Fibroblast of the aortic adventitia (primary cell): ENCODE measurements at places on chromosomes 13 and 19.

DNA sequence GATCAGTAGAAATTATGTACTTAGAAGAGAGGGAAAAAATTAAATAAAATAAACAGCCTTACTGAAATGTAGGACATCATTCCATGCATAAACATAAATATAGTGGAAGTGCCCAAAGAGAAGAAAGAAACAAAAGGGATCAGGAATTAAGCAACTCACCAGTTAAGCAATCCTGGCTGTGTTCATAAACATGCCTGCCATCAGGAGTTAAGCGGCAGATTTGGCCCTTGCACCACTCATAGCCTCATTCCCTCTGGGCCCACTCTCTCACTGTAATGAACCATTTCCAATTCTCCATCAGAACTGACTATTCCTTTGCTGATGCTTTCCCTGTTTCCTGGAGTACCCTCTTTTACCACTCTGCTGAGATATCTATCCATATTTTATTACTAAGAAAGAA, 281.4 kb downstream of the LHFPL6 start:
- peak; percentile 73 for DNase-seq

- no peak for DNase-seq
Observed at GRCh38 chr13:24734950-24735349, 29.0 kb upstream of the RNF17 start.

DNA sequence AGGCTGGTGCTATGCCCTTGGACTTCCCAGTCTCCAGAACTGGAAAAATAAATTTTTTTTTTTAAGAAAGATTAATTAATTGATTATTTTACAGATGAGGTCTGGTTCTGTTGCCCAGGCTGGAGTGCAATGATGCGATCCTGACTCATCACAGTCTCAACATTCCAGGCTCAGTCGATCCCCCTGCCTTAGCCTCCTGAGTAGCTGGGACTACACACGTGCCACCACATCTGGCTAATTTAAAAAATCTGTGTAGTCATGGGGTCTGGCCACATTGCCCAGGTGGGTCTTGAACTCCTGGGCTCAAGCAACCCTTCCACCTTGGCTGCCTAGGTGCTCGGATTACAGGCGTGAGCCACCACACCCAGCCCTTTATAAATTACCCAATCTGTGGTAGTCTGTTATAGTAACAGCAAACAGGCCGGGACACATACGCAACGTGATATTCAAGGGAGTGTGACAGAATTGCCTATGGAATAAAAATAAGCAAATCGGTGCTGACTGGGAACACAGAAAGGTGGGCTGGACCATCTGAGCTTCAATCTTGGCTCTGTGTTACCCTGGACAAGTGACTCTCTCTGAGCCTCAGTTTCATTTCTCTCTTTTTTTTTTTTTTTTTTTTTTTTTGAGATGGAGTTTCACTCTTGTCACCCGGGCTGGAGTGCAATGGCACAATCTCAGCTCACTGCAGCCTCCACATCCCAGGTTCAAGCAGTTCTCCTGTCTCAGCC, 42.8 kb downstream of the PIN1 start:
- peak; percentile 6 for DNase-seq

DNA sequence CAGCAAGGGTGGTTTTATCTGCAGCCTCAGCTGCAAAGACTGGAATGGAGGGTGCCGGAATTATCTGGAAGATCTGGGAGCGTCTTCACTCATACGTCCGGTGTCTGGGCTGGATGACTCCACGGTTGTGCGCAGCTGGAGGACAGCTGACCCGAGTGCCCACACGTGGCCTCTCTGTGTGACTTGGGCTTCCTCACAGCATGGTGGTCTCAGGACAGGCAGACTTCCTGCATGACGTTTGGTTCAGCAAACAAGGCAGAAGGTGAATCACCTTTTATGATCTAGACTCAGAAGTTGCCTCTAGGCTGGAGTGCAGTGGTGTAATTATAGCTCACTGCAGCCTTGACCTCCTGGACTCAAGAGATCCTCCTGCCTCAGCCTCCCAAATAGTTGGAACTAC, 33.2 kb downstream of the CACNG6 start:
- no peak for DNase-seq

DNA sequence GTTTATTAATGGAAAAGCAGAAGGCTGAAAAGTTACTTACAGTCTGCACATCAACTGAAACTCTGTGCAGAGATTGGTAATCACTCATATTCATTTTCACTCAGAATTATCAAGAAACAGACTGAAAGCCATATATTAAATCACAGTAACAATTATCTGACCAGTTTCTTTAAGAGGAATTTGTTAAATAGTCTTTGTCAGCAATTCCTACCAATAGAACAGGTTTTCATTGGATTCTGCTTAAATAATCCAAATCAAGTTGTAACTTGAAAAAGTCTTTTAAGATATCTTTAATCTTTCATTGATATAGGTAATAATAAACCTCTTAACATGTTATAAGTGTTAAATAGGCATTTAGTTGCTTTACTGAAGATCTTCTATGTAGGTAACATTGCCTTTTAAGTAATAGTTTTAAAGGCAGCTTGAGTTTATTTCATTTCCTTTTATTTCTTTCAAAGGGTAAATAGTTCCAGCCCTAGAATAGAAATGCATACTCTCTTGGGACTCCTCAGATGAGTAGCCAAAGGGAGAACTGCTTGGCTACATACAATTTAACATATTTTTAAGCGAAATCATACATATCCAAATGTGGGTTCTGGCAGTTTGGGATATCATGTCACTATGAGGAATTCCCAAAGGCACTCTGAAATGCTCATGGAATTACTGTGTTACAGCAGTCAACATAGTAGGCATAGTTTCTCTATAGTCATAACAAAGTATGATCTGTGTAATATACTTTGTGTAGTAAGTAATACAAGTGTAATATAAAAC, 326.0 kb upstream of the SPRY2 start:
- DNase-seq, result peak; percentile 91

GRCh38 chr19:38831142-38831605, 420 bp downstream of the ECH1 start:
- peak; percentile 81 for DNase-seq

- no peak for DNase-seq
Observed at GRCh38 chr19:58204566-58204965, 21.7 kb downstream of the ZNF274 start.

DNA sequence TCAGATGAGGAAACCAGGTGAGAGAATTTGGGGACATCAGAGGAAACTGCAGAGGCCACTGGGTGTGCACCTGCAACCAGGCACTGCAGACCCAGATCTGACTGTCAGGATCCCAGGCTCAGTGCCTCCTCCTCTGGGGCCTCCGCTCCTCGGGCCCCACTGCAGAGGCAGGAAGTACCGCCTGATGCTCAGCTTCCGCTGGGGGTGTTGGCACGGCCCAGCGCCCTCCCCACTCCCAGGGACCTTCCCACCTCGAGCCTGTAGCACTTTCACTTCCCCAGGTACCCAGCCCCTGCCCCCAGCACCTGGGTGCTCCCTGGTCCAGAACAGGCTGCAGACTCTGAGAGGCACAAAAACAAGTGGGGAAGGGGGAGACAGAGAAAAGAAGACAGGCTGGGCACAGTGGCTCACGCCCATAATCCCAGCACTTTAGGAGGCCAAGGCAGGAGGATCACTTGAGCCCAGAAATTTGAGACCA, 1.4 kb upstream of the CD37 start:
- DNase-seq, result no peak

- DNase-seq, result no peak
Observed at GRCh38 chr13:87709947-87710346, 38.8 kb downstream of the SLITRK5 start.

- no peak for DNase-seq
Observed at GRCh38 chr13:42394711-42395085, 122.7 kb downstream of the AKAP11 start.

GRCh38 chr19:58033741-58034476, at the start of gene ZSCAN1:
Gene ZSCAN1, plus strand, starts transcription at chr19:58034025. Its CDS starts 3,812 bp downstream, at chr19:58037837.
- peak; percentile 14 for DNase-seq

DNA sequence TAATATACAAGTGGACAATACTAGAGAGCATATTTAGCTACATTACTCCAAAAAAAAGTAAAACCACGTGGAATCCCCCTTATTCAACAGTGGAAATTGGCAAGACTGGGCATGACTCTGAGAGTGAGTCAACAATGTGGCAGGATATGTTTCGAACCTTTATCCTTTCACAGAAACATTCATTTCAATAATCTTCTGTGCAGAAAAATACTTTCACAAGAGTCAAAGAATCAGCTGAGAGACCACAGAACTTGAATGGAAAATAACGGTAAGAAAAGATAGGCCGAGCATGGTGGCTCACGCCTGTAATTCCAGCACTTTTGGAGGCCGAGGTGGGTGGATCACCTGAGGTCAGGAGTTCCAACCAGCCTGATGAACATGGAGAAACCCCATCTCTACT, 25.1 kb upstream of the CD70 start:
- DNase-seq, result peak; percentile 86

DNA sequence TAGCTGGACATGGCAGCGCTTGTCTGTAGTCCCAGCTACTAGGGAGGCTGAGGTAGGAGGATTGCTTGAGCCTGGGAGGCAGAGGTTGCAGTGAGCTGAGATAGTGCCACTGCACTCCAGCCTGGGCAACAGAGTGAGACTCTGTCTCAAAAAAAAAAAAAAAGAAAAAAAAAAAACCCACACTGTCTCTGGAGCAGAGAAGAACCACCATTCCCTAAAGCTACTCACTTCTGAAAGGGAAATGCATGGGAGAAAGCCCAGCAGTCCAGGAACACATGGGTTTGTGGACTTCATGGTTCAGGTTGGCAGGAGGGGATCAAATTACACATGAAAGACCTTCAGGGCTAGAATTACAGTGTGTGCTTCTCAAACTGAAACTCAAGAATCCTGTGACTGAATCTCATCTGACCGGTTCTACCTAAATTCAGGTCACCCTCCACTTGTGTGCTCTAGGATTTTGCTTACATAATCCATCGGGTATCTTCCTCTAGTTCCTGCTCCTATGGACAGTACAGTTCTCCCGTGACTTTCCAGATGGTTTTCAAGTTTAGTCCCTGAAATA, 30.2 kb upstream of the CPB2 start:
- no peak for DNase-seq

DNA sequence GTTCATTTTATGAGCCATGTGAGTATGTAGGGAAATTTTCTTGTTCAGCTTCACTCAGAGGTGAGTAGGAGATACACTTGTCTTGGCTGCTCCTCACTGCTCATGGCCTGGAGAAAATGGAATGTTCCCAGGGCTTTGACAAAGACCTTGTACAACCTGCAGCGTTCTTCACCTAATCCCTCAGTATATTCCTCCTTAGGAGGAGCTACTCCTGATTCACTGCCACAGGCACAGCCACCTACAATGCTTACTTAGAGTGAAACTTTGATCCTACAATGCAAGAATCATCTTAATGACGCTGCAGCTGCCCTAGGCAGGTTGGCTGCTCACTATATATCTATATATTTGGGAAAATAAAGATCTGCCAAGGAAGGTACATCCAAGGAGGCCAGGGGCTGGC, 364.2 kb downstream of the KLF5 start:
- DNase-seq, result no peak

DNA sequence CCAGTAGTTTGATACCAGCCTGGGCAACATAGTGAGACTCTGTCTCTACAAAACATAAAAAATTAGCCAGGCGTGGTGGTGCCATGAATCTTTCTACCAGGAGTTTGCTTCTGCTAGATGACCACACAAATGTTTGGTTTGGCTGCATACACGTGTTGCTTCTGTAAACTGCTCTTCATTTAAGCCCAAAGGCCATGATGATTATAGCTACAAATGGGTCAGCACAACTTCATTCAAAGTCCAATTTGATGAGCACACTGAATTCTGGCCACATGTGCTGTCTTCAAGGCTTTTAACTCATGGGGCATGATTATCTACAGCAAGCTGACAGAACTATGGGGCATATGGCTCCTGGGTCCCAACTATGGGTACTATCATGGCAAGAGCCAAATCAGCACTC, 46.3 kb upstream of the DCT start:
- no peak for DNase-seq

GRCh38 chr13:94656766-94657165, 55.1 kb downstream of the GPR180 start:
- peak; percentile 88 for DNase-seq

DNA sequence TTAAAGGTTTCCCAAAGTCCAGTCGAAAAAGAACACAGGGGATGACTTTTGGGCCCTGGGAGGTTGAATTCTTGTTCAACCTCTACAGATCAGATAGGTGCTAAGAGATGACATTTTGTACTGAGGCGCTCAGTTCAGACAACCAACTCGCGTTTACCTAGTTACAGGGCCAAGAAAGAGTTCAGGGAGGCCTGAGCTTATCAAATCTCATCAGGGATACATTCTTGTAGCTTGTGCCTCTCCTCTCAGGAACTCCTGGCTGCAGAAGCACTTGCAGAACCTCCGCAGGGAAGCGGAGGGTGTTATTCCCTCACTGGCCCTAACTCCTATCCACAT, 825 bp downstream of the ZNF776 start:
- DNase-seq, result no peak

- no peak for DNase-seq
Observed at GRCh38 chr13:20431080-20431479, 94.6 kb downstream of the CRYL1 start.

DNA sequence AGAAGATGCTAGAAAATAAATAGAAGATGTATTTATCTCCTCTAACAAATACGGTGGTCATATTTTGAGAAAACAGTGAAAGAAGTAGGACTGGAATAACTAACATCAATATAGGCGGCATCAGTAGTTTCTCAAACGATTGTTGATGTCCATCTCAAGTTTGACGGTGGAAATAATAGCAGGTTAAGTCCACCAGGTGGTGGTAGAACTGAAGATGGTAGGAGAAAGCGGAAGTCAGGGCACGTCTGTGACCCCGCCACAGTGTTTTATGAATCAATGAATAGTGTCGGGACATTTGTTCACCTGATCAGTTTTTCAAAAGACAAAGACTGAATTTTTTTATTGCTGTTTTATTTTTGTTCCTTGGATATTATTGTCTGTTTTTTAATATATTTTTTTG, 706.4 kb upstream of the SLC10A2 start:
- no peak for DNase-seq

GRCh38 chr19:45613926-45614725, 12.1 kb upstream of the GPR4 start:
- peak; percentile 87 for DNase-seq

DNA sequence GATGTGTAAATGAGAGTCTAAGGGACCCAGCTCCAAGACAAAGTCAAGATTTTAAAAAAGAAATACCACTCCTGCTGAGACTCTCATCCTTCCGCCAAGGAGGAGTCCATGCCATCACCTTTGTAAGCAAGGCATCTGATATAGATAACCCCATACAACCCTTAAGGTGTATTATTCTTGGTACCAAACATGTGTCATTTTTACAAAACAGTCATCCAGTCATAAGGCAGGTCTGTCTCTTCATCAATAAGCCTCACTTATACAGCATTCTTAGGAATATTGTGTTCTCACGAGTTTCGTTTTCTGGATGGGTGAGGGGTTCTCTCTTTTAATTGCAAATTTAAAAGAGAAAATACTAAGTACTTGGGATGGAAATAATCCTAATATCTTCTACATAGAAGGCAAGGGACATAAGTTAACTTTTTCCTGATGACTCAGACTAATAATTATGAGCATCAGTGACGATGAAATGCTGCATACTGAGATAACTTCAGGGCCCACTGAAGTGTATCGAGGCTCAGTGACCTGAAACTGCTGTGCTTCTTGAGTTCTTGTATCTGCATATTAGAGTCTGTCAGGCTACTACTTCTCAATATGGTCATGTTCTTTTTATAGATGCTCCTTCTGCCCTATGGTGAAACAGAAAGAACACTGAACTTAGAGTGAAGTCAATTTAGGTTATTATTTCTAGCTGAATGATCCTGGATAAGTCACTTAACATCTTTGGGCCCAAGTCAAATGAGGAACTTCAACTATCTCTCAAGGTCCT, 166.6 kb downstream of the KLF12 start:
- no peak for DNase-seq

- no peak for DNase-seq
Observed at GRCh38 chr19:14514215-14514863, 3.9 kb downstream of the DNAJB1 start.

GRCh38 chr13:41458761-41459431, 1.5 kb downstream of the RGCC start:
- peak; percentile 55 for DNase-seq
